Anterior cingulate cortex (tissue), 58 donors: ENCODE measurements at places on chromosomes 6 and 20.
A peak's percentile ranks its signal among the peaks of the same experiment; 100 is the strongest.

DNA sequence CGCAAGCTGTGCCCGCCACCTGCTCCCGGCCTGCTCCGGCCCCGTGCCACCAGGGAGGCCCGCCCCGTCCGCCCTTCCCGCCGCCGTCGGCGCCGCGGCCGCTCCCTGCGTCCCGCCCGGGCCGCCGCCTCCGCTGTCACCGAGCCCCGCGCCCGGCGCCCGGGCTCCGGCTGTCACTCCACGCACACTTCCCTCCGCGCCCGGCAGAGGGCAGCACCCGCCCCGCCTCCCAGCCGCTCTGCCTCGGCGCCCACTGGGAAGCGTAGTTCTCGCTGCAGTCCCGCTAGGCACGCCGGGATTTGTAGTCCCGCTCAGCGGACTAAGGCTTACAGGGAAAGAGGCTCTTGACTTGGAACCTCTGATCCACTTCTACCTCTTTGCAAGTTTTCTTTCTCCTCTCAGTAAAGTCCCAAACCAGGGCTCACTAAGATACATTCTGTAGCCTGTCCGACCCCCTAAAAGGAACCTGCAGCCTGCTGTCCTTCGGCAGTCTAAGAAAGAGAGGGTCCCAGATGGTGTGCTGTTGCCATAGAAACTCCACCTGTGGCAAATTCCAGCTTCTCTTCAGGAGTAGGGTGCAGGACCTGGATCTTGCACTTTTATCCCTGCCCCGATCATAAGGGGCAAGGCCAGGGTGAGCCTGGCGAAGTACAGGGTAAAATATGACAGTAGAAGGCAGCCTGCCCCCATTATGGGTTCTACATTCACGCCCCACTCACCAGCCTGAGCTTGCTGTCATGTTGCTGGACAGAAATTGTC is at the start of gene TFEB:
Gene TFEB, minus strand, starts transcription at position 182 of the 759 bp plus-strand sequence. CDS start 44,395 bp downstream, outside the sequence.
- peak; percentile 91 for DNase-seq

- no peak for DNase-seq
Observed at GRCh38 chr6:170210026-170210390, 80.9 kb downstream of the DLL1 start.

DNA sequence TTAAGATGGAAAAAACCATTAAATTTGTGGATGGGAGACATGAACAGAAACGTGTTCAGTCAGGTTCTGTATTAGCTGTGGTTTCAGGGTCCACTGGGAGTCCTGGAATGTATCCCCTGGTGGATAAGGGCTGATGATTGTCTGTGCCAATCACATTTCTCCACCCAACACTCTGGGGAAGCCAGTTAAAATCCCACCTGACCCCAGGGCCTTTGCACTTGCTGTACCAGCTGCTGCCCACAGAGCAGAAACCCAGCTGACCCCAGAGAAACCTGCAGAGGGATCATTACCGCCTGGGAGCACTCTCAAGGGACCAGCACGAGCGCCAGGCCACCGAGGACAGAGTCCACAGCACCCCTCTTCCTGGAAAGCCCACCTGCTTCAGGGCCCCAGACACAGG is 260.7 kb downstream of the PREX1 start:
- DNase-seq = no peak

GRCh38 chr20:37893566-37894241 is 9.2 kb upstream of the VSTM2L start:
- DNase-seq = no peak

- no peak for DNase-seq
Observed at GRCh38 chr20:47682028-47682783, 103.1 kb downstream of the SULF2 start.

GRCh38 chr6:47992809-47993208 is 118.2 kb downstream of the PTCHD4 start:
- DNase-seq = no peak

GRCh38 chr6:144758602-144759001 is 473.5 kb downstream of the UTRN start:
- DNase-seq = no peak

DNA sequence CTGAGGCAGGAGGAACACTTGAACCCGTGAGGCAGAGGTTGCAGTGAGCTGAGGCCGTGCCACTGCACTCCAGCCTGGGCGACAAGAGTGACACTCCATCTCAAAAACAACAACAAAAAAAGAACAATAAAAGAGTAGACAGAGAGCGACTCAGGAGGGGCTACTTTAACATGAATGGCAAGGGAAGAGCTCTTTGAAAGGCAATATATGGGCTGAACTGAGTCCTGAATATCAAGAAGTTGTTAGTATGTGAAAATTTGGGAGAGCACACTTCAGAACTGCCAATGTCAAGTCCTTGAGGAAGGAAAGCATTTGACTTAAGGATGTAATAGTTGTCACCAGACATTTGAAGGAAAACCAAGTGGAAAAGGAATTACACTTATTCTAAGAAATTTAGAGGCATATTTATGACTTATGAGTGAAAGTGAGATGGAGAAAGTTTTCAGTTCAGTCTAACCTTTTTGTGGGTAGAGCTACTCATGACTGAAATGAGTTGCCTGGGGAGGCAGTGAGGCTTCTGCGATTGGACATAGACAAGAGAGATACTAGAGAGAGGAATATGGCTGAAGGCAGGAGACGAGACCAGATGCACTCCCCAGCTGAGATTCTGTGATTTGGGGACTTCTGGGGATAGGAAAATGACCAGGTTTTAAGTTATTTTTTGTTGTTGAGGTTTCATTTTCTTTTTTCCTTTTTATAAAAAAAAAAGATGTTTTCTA is 48.6 kb upstream of the SLC16A10 start:
- no peak for DNase-seq

DNA sequence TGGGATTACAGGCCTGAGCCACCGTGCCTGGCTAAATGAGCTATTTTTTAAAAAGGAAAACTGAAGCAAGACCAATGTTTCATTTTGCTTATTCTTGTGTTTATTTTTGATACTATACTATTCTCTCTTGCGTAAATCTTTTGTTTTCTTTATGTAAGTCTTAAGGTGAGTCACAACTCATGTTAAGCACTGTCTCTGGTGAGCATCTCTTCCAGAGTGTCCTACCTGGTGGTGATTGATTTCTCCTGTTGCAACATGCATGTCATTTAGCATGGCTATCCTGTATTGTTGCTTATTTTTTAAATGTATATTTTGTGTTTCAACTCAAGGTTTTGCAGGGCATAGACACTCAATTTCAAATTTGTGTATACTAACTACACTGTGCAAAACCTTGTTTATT is 336.0 kb downstream of the RFPL4B start:
- no peak for DNase-seq

- DNase-seq = no peak
Observed at GRCh38 chr6:157079771-157080170, 243.5 kb downstream of the TMEM242 start.

DNA sequence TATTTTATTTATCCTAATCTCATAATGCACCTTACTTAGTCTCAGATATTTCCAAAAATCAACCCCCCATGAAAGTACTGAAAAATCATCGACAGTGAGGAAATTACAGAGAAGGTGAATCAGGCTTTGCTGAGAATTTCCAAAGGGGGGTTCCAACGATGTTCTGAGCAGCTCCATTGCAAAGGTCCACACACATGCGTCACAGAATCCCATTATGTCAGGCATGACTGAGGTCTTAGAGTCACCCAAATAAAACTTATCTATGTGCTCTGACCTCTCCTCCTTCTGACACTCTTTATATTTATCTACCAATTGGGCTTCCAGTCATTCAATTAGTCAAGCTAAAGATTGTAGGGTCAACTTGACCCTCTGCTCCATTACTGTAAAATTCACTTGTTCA is 12.7 kb upstream of the LRRN4 start:
- DNase-seq = no peak

- no peak for DNase-seq
Observed at GRCh38 chr6:104653781-104654180, 205.9 kb downstream of the HACE1 start.
